Upper lobe of left lung (tissue), 6 donors: ENCODE measurements at places on chromosomes 4 and X. TPM values are rescaled to one million over a fixed set of nuclear protein-coding genes. Genes with fewer than 3 reads are reported as not detected.

- no peaks in the 10 kb centered on the region for H3K36me3 ChIP-seq
- no peak overlapping the region for H3K27ac ChIP-seq
- no peak overlapping the region for H3K4me3 ChIP-seq
- H3K4me1 ChIP-seq, result no peaks in the 10 kb centered on the region
Measured at GRCh38 chrX:95645738-95646137, 1038.9 kb upstream of the DIAPH2 start.

GRCh38 chrX:38985375-38985774, 184.1 kb downstream of the MID1IP1 start:
- no peak overlapping the region for H3K4me3 ChIP-seq
- no peaks in the 10 kb centered on the region for H3K36me3 ChIP-seq
- no peak for DNase-seq
- H3K4me1 ChIP-seq, result no peaks in the 10 kb centered on the region
- H3K27me3 ChIP-seq, result no peaks in the 10 kb centered on the region

- no peak overlapping the region for H3K27ac ChIP-seq
- no peak overlapping the region for H3K4me3 ChIP-seq
Measured at GRCh38 chr4:51874551-51874950, 31.6 kb downstream of the DCUN1D4 start.

- H3K27me3 ChIP-seq, result no peaks in the 10 kb centered on the region
- H3K4me1 ChIP-seq, result no peaks in the 10 kb centered on the region
- H3K36me3 ChIP-seq, result peaks cover 5% of the 10 kb centered on the region
- DNase-seq, result no peak
Measured at GRCh38 chr4:186634591-186635128, 79.3 kb upstream of the MTNR1A start.

DNA sequence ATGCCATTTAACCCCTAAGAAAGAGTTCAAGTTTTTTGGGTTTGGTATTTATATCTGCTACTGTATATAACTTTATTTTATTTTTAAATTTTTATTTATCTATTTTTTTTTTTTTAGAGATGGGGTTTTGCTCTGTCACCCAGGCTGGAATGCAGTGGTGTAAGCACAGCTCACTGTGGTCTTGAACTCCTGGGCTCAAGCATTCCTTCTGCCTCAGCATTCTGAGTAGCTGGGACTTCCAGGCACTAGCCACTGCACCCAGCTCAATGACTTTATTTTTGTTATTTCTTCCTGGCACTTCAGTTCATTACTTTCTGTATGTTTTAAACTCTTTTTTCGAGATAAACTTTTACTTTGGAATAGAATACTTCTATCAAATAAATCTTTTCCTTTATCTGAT, 42.4 kb upstream of the PGAM4 start:
- no peak overlapping the region for H3K27ac ChIP-seq
- H3K36me3 ChIP-seq, result no peaks in the 10 kb centered on the region
- no peak overlapping the region for H3K4me3 ChIP-seq
- no peaks in the 10 kb centered on the region for H3K4me1 ChIP-seq

DNA sequence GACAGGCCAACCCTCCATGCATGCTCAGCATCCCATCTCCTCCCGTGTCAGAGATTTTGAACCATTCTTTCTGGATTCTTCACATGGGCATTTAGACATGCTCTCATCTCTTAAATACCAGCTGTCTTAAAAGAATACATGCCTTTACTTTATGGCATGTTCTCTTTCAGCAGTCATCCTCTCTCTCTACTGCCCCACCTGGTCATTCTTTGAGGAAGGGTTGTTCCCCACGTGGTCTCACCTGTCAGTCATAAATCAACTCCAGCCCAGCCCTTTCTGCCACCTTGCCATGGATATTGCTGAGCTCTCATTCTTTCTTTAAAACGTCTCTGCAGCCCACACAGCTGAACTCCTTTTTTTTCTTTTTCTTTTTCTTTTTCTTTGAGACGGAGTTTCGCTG, 111.3 kb downstream of the ARHGAP10 start:
- H3K36me3 ChIP-seq, result no peaks in the 10 kb centered on the region
- H3K27me3 ChIP-seq, result no peaks in the 10 kb centered on the region
- no peak for DNase-seq
- H3K4me3 ChIP-seq, result no peak overlapping the region
- H3K4me1 ChIP-seq, result peaks cover 7% of the 10 kb centered on the region
- H3K27ac ChIP-seq, result no peak overlapping the region

ADH1B gene
- 258 TPM for total RNA-seq

DNA sequence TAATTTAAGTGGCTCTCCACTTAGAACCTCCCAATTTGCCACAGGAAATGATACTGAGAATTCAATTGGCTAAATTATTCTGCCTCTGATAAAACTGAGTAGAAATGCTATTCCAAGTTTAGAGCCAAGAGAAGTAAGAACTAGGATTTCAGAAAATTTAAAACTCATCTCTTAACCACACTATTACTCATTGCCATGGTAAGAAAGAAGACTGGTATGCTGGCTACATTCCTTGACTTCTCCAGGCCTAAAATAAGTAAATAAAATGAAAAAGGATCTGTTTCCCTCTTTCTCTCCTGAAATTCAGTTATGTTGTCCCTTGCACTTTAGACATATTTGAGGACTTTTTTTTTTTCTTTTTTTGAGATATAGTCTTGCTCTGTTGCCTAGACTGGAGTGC, 23.3 kb downstream of the ZNF280C start:
- no peak overlapping the region for H3K4me3 ChIP-seq
- no peaks in the 10 kb centered on the region for H3K4me1 ChIP-seq
- DNase-seq, result no peak
- H3K27ac ChIP-seq, result no peak overlapping the region

GRCh38 chrX:119093991-119094735, 21.4 kb downstream of the CT47C1 start:
- no peaks in the 10 kb centered on the region for H3K36me3 ChIP-seq
- no peak overlapping the region for H3K4me3 ChIP-seq
- no peak overlapping the region for H3K27ac ChIP-seq
- no peak for DNase-seq
- H3K4me1 ChIP-seq, result no peaks in the 10 kb centered on the region

- peak overlapping the region; percentile 50 for H3K4me3 ChIP-seq
- peaks cover 33% of the 10 kb centered on the region for H3K4me1 ChIP-seq
- DNase-seq, result peak; percentile 87
- peak overlapping the region; percentile 71 for H3K27ac ChIP-seq
- no peaks in the 10 kb centered on the region for H3K36me3 ChIP-seq
Measured at GRCh38 chrX:40154853-40155588, 57.3 kb upstream of the BCOR start.

- no peak for DNase-seq
- no peaks in the 10 kb centered on the region for H3K27me3 ChIP-seq
- H3K4me1 ChIP-seq, result no peaks in the 10 kb centered on the region
- no peak overlapping the region for H3K4me3 ChIP-seq
Measured at GRCh38 chrX:37613933-37614332, 42.5 kb downstream of the LANCL3 start.

- peak overlapping the region; percentile 70 for H3K27ac ChIP-seq
- no peak for DNase-seq
- H3K27me3 ChIP-seq, result no peaks in the 10 kb centered on the region
- no peaks in the 10 kb centered on the region for H3K36me3 ChIP-seq
- peak overlapping the region; percentile 54 for H3K4me3 ChIP-seq
Measured at GRCh38 chr4:23888421-23889319, 1.2 kb downstream of the PPARGC1A start.

GRCh38 chr4:19659101-19659500, 592.6 kb upstream of the SLIT2 start:
- no peaks in the 10 kb centered on the region for H3K4me1 ChIP-seq
- DNase-seq, result no peak
- H3K4me3 ChIP-seq, result no peak overlapping the region
- no peak overlapping the region for H3K27ac ChIP-seq
- no peaks in the 10 kb centered on the region for H3K27me3 ChIP-seq
- H3K36me3 ChIP-seq, result no peaks in the 10 kb centered on the region

DNA sequence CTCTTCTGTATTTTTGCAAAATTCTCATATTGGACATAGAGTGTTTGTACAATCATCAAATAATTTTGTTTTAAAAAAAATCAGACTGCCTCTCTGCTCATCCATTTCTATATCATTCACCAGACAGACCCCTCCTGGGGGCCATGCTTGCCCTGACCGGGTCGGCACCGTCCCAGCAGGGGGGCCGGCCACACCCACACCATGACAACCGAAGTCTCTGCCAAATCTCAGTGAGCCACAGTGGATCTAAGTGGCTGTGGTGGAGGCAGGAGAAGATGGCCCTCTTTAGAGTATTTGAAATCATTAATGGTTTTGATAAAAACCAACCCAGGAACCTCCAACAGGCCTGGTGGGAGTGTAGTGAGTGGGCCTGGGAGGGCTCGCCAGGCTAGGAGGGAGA, 66.9 kb upstream of the ADRA2C start:
- no peak overlapping the region for H3K27ac ChIP-seq
- H3K4me1 ChIP-seq, result no peaks in the 10 kb centered on the region
- no peak overlapping the region for H3K4me3 ChIP-seq
- no peak for DNase-seq
- H3K27me3 ChIP-seq, result no peaks in the 10 kb centered on the region

PDGFC gene
- total RNA-seq, result 14.4 TPM

DNA sequence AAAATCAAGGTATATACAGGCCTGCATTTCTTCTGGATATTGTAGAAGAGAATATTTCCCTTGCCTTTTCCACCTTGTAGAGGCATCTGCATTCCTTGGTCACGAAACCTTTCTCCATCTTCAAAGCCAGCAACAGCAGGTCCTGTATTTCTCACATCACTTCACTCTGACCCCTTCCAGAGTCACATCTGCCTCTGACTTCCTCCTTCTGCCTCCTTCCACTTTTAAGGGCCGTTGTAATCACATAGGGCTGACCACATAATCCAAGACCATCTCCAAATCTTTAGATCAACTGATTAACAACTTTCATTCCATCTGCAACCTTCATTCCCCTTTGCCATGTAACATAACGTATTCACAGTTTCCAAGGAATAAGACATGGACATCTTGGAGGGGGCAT, 38.3 kb upstream of the NDP start:
- H3K27me3 ChIP-seq, result no peaks in the 10 kb centered on the region
- H3K4me1 ChIP-seq, result no peaks in the 10 kb centered on the region
- no peak for DNase-seq
- H3K36me3 ChIP-seq, result no peaks in the 10 kb centered on the region
- H3K27ac ChIP-seq, result no peak overlapping the region

ZDHHC15 gene
- 0.11 TPM for total RNA-seq

DNA sequence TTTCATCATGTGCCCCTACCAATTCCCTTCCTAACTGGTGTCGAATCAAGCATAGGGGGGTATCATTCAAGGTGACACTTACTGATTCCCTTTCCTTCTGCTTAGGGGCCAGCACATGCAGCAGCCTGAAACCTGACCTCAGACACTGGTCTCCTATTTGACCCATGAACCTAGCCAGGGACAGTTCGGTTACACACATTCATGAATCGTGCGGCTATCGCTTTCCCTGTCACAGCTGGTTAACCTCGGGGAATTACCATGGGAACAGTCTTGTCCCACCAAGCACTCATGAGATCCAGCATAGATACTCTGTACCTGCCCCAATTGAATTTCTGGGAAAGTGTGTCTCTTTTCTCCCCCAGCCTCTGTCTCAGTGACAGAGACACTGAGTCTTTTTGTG, 140.4 kb downstream of the ZNF674 start:
- H3K36me3 ChIP-seq, result no peaks in the 10 kb centered on the region
- no peak overlapping the region for H3K27ac ChIP-seq
- H3K4me1 ChIP-seq, result no peaks in the 10 kb centered on the region
- no peak for DNase-seq

DNA sequence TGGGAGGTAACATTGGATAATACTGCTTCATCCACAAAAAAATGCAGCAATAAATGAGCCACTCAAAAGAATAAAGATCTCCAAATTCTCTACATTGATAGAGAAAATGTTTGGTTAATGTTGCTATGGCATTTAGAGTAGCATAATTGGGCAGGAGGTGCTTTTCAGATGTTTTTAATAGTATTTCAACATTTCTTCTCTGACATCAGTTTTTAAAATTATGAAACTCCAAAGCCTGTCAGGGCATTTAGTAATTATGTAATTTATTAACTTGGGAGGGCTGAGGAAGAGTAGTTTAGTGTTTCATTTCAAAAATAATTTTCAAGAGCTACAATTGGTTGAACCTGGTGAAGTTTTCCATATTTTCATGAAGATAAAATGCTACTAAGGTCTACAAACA, 211.3 kb upstream of the INTU start:
- no peak for DNase-seq
- H3K27me3 ChIP-seq, result no peaks in the 10 kb centered on the region
- no peak overlapping the region for H3K4me3 ChIP-seq

DNA sequence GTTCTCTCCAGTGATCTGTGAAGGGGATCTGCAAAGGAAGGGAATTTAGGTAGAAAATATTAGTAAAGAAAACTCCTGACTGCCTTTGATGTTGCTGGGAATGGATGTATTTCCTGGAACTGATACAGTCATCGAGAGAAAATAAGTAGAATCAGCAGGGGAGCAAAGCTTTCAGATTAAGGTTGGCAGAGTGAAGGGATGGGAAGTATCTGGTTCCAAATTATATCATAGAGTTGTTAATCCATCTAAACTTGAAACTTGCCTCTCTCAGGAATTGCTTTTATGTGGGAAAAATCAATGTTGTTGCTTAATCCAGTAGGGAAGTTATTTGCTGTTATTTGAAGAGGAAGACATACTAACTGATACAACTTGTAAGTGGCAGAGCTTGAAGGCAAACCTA, 19.3 kb downstream of the EPHA5 start:
- no peaks in the 10 kb centered on the region for H3K4me1 ChIP-seq
- no peaks in the 10 kb centered on the region for H3K36me3 ChIP-seq
- H3K4me3 ChIP-seq, result no peak overlapping the region
- no peaks in the 10 kb centered on the region for H3K27me3 ChIP-seq
- DNase-seq, result no peak

OPRPN gene
- total RNA-seq, result not detected

HGFAC gene
- 1.0 TPM for total RNA-seq

DUSP9 gene
- total RNA-seq, result not detected

NUDT10 gene
- total RNA-seq, result not detected

- no peaks in the 10 kb centered on the region for H3K27me3 ChIP-seq
- no peaks in the 10 kb centered on the region for H3K36me3 ChIP-seq
- DNase-seq, result no peak
Measured at GRCh38 chr4:117425636-117426035, 340.3 kb upstream of the TRAM1L1 start.

- H3K4me3 ChIP-seq, result no peak overlapping the region
- H3K27ac ChIP-seq, result no peak overlapping the region
- H3K36me3 ChIP-seq, result no peaks in the 10 kb centered on the region
- peak; percentile 53 for DNase-seq
- no peaks in the 10 kb centered on the region for H3K4me1 ChIP-seq
Measured at GRCh38 chrX:37785569-37785968, 5.7 kb downstream of the CYBB start.

DNA sequence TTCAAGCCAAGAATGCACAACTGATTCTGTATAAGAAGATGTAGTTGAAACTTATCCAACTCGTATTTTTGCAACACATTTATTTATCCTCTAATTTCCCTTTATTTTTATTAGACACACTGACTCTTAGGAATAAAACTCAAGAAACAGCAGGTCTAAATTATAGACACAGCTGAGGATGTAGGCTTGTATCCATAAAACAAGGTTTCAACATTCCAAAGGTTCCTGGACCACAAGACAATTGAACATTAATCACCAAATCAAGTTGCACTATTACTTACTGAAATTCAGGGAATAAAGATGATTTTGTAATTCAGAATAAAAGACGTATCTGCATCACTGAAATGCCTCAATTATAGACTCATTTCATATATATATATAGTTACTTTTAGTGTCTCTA, 683.5 kb upstream of the GRIA3 start:
- no peaks in the 10 kb centered on the region for H3K36me3 ChIP-seq
- H3K27me3 ChIP-seq, result no peaks in the 10 kb centered on the region
- no peaks in the 10 kb centered on the region for H3K4me1 ChIP-seq
- no peak overlapping the region for H3K27ac ChIP-seq
- no peak overlapping the region for H3K4me3 ChIP-seq

CENPI gene
- 0.98 TPM for total RNA-seq

- no peak for DNase-seq
- no peaks in the 10 kb centered on the region for H3K36me3 ChIP-seq
- H3K27ac ChIP-seq, result peak overlapping the region; percentile 18
- H3K4me3 ChIP-seq, result no peak overlapping the region
Measured at GRCh38 chr4:9988933-9989332, 32.4 kb downstream of the SLC2A9 start.
